ENCODE measurements at places on chromosomes 1 and 21. TPM values are rescaled to one million over a fixed set of nuclear protein-coding genes. Genes with fewer than 3 reads are reported as not detected.

MRPS15 gene
- 43.6 TPM for total RNA-seq

PTGFR gene
- total RNA-seq = 0.18 TPM

PRRX1 gene
- total RNA-seq = 1.5 TPM

EBNA1BP2 gene
- 32.4 TPM for total RNA-seq

LCE3D gene
- not detected for total RNA-seq

S100A1 gene
- total RNA-seq = 1.6 TPM

RAB13 gene
- 61.3 TPM for total RNA-seq

ZC3H12A gene
- total RNA-seq = 61.6 TPM

C8A gene
- not detected for total RNA-seq

FAM131C gene
- total RNA-seq = not detected

SNRNP40 gene
- 31.8 TPM for total RNA-seq

PTPN7 gene
- 1.8 TPM for total RNA-seq

UQCRH gene
- 362 TPM for total RNA-seq

SLC25A34 gene
- 22.6 TPM for total RNA-seq

PLA2G2A gene
- total RNA-seq = 83.9 TPM

UBE2J2 gene
- 46.3 TPM for total RNA-seq

FOXO6 gene
- 0.75 TPM for total RNA-seq

TMEM81 gene
- 1.7 TPM for total RNA-seq

SCP2 gene
- 312 TPM for total RNA-seq

OLFML2B gene
- 1.1 TPM for total RNA-seq

NBPF26 gene
- 14.4 TPM for total RNA-seq

FCRL2 gene
- 1.1 TPM for total RNA-seq

Data from left colon (tissue), 2 donors.